ENCODE measurements at places on chromosomes 12 and 14. TPM values are rescaled to one million over a fixed set of nuclear protein-coding genes. Genes with fewer than 3 reads are reported as not detected.

GRCh38 chr14:33652566-33653307 lies 298.1 kb downstream of the EGLN3 start:
- H3K4me1 ChIP-seq = peaks cover 3% of the 10 kb centered on the region
- H3K27me3 ChIP-seq = no peaks in the 10 kb centered on the region
- no peaks in the 10 kb centered on the region for H3K36me3 ChIP-seq
- H3K4me3 ChIP-seq = no peak overlapping the region
- DNase-seq = no peak

DNA sequence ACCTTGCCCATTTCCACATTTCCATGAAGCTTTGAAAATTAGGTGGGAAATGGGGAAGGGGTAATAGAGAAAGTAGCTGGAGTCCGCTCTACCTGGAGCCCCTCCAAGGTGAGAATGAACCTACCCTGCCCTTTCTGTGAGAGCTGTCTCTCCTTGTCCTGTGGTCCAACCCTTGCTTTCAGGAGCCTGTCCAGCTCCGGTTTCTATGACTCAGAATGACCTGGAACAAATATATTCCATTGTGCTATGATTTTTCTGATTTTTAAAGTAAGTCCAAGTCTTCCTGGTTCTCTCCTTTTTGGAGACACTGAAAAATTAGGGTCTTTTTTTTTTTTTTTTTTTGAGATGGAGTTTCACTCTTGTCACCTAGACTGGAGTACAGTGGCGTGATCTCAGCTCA lies 89.1 kb upstream of the VASH1 start:
- no peak overlapping the region for H3K27ac ChIP-seq
- DNase-seq = no peak
- peaks cover 3% of the 10 kb centered on the region for H3K4me1 ChIP-seq
- no peaks in the 10 kb centered on the region for H3K27me3 ChIP-seq
- no peaks in the 10 kb centered on the region for H3K36me3 ChIP-seq

GRCh38 chr14:54672688-54673087 lies 105.8 kb downstream of the SAMD4A start:
- H3K4me3 ChIP-seq = no peak overlapping the region
- DNase-seq = no peak
- peaks cover 31% of the 10 kb centered on the region for H3K4me1 ChIP-seq
- no peaks in the 10 kb centered on the region for H3K36me3 ChIP-seq
- H3K27ac ChIP-seq = no peak overlapping the region

DNA sequence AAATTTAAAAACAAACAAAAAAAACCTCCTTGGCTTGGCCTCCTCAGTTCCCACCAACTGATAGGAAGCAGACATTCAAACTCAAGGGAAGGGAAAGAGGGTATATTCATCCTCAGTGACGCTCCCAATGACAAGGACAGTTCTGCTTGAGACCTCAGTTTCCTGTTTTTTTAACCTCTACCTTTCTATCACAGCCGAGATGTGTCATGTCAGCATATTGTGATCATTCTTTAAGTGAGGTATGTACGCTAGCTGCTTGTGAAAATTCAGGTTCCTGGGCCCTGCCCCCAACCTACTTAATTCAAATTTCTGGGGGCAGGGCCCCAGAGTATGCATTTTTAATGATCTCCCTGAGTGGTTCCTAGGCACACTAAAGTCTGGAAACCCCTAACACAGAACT lies 611.9 kb upstream of the TBX3 start:
- H3K4me3 ChIP-seq = no peak overlapping the region
- no peaks in the 10 kb centered on the region for H3K36me3 ChIP-seq
- H3K27me3 ChIP-seq = no peaks in the 10 kb centered on the region
- no peak overlapping the region for H3K27ac ChIP-seq
- no peak for DNase-seq
- H3K4me1 ChIP-seq = no peaks in the 10 kb centered on the region

- no peaks in the 10 kb centered on the region for H3K27me3 ChIP-seq
- H3K27ac ChIP-seq = no peak overlapping the region
- DNase-seq = no peak
- H3K4me3 ChIP-seq = no peak overlapping the region
Observed at GRCh38 chr14:93686268-93686667, 102.0 kb downstream of the PRIMA1 start.

- no peak overlapping the region for H3K27ac ChIP-seq
- no peaks in the 10 kb centered on the region for H3K36me3 ChIP-seq
- no peaks in the 10 kb centered on the region for H3K27me3 ChIP-seq
Observed at GRCh38 chr14:93108105-93108504, 7.6 kb downstream of the ITPK1 start.

DNA sequence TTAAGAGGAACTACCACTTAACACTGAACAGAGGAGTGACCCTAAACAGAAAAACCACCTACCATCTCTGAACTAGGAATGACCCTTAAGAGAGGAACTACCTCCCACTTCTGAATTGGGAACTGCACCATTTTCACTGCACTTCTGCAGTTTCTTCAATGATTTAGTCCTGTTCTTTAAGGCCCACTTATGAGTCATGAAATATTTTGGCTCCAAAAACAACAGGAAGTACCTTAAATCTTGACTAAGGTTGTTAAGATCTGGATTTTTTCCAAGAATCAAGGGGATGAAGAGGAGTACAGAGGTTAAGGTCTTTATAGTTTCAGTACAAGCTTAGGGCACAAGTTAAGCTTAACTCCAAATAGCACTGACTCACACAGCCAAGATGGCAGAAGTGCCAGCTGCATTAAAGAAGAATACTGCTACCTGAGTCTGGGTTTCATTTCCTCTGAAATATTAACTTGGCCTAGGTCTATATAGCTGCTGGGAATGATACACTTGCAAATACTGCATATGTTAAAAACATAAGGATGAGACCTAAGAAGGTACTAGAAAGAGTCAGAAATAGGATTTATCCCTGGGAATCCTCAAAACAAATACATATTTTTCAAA lies 4.2 kb downstream of the NPC2 start:
- no peaks in the 10 kb centered on the region for H3K27me3 ChIP-seq
- H3K4me3 ChIP-seq = no peak overlapping the region
- H3K4me1 ChIP-seq = no peaks in the 10 kb centered on the region
- H3K27ac ChIP-seq = no peak overlapping the region
- no peaks in the 10 kb centered on the region for H3K36me3 ChIP-seq

- no peaks in the 10 kb centered on the region for H3K27me3 ChIP-seq
- H3K27ac ChIP-seq = no peak overlapping the region
- H3K4me1 ChIP-seq = peaks cover 10% of the 10 kb centered on the region
- DNase-seq = no peak
Observed at GRCh38 chr12:125249932-125250331, 184.7 kb downstream of the AACS start.

DNA sequence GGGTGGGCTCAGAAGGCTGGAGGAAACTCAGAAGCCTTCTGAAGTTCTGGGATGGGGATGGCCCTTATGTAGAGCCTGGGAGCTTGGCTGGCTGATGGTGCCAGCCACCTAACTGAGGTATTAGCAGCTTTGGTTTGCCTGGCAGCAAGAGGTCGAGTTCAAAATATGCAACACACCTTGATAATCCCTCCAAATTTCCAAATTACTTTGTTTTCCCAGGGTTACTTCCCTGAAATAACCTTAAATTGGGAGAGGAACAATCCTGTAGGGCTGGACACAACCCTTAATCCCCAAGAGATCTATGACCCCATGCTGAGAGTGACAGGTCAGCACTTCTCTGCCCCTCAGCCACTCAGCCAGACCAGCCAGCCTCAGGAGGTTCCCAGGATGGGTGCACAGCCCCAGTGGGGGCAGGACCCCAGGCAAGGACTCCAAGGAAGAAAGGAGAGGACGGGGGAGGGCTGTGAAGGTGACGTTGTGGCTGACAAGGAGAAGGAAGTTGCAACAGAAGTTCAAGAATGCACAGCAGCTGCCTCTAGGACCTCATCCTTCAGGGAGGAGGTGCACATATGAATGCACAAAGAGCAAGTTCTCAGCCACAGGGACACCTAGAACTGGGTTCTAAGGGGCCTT lies 18.6 kb upstream of the KRT77 start:
- H3K4me1 ChIP-seq = no peaks in the 10 kb centered on the region
- H3K27ac ChIP-seq = no peak overlapping the region
- DNase-seq = no peak
- H3K36me3 ChIP-seq = no peaks in the 10 kb centered on the region
- peaks cover 11% of the 10 kb centered on the region for H3K27me3 ChIP-seq
- no peak overlapping the region for H3K4me3 ChIP-seq

DNA sequence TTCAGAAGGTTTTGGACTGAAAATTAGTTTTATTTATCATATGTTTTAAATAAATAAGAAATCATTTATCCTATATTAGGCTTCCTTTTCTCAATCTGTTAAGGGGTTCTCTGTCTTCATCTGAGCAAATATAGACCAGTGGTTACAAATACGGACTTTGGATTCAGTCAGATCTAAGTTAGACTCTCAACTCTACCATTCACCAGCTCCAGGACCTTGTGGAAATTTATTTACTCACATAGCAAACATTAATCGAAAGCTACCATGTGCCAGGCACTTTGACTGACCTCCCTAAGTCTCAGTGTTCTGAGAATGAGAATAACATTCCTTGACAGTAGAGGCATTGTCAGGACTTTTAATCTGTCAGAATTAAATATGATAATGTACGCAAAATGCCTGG lies 22.3 kb downstream of the KCNK10 start:
- H3K4me1 ChIP-seq = peaks cover 7% of the 10 kb centered on the region
- DNase-seq = no peak
- no peak overlapping the region for H3K27ac ChIP-seq
- H3K27me3 ChIP-seq = no peaks in the 10 kb centered on the region
- H3K4me3 ChIP-seq = no peak overlapping the region

- no peak overlapping the region for H3K27ac ChIP-seq
- H3K4me3 ChIP-seq = no peak overlapping the region
- H3K27me3 ChIP-seq = no peaks in the 10 kb centered on the region
- no peak for DNase-seq
- no peaks in the 10 kb centered on the region for H3K36me3 ChIP-seq
Observed at GRCh38 chr12:72077111-72077820, 138.6 kb downstream of the TPH2 start.

TAS2R42 gene
- total RNA-seq = not detected

DNA sequence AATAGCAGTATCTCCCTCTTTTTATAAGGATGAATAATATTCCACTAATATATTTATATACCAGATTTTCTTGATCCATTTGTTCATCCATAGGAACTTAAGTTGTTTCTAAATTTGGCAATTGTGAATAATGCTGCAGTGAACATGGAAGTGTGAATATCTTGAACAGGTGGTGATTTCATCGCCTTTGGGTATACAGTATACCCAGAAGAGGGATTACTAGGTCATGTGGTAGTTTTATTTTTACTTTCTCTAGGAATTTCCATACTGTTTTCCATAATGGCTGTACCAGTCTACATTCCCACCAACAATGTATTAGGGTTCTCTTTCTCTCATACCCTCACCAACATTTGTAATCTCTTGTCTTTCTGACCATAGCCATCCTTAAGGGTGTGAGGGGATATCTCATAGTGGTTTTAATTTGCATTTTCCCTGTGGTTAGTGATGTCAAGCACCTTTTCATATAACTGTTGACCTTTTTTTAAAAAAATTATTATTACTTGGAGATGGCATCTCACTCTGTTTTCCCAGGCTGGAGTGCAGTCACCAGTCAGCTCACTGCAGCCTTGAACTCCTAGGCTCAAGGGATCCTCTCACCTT lies 20.5 kb downstream of the PPHLN1 start:
- no peak for DNase-seq
- no peaks in the 10 kb centered on the region for H3K27me3 ChIP-seq
- no peak overlapping the region for H3K27ac ChIP-seq
- no peaks in the 10 kb centered on the region for H3K4me1 ChIP-seq

TMEM132D gene
- total RNA-seq = 1.0 TPM

IRAK4 gene
- 23.6 TPM for total RNA-seq

GRCh38 chr12:11837216-11837934 lies 187.9 kb downstream of the ETV6 start:
- H3K36me3 ChIP-seq = no peaks in the 10 kb centered on the region
- no peak overlapping the region for H3K4me3 ChIP-seq
- DNase-seq = no peak
- no peaks in the 10 kb centered on the region for H3K27me3 ChIP-seq
- H3K4me1 ChIP-seq = no peaks in the 10 kb centered on the region

DNA sequence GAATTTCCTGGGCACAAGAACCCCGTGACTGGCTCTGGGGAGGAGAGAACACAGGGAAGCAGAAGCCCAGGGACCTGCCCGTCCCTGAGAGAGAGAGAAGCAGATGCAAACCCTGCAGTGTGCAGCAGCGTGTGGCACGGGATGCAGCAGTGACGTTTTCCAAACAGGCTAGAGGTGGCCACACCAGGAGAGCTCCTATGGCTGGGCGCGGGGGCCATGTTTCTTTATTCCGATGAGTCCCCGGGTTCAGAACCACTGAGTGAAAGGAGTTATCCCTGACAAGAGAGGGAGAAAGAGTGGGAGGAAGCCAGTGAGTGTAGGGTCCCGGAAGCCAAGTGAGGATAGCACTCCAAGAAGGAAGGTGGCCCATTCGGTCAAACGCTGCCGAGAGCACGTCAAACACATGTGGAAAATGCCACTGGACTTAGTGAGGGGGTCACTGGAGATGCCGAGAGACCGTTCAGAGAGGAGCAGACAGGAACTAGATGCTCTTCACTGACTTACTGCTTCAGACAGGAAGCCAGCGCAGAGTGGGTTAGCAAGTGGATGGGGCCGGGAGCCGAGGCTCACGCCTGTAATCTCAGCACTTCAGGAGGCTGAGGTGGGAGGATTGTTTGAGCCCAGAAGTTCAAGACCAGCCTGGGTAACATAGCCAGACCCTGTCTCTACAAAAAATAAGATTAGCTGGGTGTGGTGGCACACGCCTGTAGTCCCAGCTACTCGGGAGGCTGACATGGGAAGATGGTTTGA lies 123.0 kb downstream of the BCL11B start:
- H3K36me3 ChIP-seq = no peaks in the 10 kb centered on the region
- H3K4me3 ChIP-seq = no peak overlapping the region
- DNase-seq = no peak
- no peak overlapping the region for H3K27ac ChIP-seq
- no peaks in the 10 kb centered on the region for H3K4me1 ChIP-seq

- no peaks in the 10 kb centered on the region for H3K27me3 ChIP-seq
Observed at GRCh38 chr14:104437703-104438102, 141.9 kb upstream of the C14orf180 start.

- H3K4me3 ChIP-seq = no peak overlapping the region
- no peaks in the 10 kb centered on the region for H3K4me1 ChIP-seq
- no peak for DNase-seq
Observed at GRCh38 chr12:122943196-122943595, 23.1 kb downstream of the ABCB9 start.

IL23A gene
- 0.31 TPM for total RNA-seq

- no peaks in the 10 kb centered on the region for H3K27me3 ChIP-seq
- H3K4me3 ChIP-seq = no peak overlapping the region
Observed at GRCh38 chr12:38771871-38772270, 133.5 kb downstream of the CPNE8 start.

- H3K27me3 ChIP-seq = no peaks in the 10 kb centered on the region
- no peak overlapping the region for H3K4me3 ChIP-seq
- no peaks in the 10 kb centered on the region for H3K4me1 ChIP-seq
- H3K27ac ChIP-seq = no peak overlapping the region
- H3K36me3 ChIP-seq = no peaks in the 10 kb centered on the region
Observed at GRCh38 chr12:19095756-19096480, 33.6 kb upstream of the PLEKHA5 start.

HOXC6 gene
- total RNA-seq = not detected

- no peaks in the 10 kb centered on the region for H3K36me3 ChIP-seq
- H3K27ac ChIP-seq = no peak overlapping the region
- H3K4me3 ChIP-seq = no peak overlapping the region
Observed at GRCh38 chr14:99718031-99718810, 34.1 kb downstream of the CYP46A1 start.
